ENCODE measurements at places on chromosomes 1 and 21.

GRCh38 chr1:231639819-231640218, 13.2 kb downstream of the DISC1 start:
- no peak for DNase-seq

DNA sequence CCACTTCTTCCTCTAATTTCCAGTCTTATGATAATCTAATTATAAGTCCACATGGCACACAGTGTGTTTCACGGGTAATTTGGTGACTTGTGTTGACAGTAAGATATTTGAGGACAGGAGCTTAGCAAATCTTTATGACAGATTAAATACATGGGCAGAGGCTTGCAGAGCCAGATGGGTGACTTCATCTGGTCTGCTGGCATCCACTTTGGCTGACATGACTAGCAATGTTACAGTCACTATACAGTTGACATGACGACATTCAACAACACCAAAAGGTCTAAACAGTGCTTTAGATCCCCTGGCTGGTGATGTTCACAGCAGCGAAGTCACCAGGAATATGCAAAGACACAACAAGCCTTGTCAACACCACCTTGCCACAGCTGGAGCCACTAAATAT, 147.2 kb downstream of the ETS2 start:
- DNase-seq, result no peak

DNA sequence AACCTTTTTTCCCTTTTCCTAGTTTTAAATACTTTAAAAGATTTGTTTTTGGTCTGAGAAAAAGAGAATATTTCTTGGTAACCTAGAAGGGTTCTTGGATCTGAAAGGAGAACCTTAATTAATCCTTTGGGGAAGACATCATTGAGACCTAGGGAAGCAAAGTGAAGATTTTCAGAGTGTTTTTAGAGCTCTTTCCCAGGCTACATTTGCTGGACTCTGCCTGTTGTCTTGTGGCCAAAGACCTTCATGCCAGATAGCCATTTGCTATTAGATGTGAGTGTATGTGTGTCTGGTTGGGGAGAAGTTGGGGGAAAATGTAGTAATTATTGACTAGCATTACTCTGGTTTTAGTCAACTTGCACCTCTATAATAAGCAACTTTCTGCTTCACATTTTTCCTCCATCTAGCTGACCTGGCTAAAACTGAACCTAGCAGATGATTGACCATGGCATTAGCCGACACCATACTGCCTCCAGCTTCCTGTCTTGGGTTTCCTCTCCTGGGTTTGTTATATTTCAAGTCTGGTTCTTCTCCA, 239.1 kb downstream of the USP25 start:
- DNase-seq, result no peak

DNA sequence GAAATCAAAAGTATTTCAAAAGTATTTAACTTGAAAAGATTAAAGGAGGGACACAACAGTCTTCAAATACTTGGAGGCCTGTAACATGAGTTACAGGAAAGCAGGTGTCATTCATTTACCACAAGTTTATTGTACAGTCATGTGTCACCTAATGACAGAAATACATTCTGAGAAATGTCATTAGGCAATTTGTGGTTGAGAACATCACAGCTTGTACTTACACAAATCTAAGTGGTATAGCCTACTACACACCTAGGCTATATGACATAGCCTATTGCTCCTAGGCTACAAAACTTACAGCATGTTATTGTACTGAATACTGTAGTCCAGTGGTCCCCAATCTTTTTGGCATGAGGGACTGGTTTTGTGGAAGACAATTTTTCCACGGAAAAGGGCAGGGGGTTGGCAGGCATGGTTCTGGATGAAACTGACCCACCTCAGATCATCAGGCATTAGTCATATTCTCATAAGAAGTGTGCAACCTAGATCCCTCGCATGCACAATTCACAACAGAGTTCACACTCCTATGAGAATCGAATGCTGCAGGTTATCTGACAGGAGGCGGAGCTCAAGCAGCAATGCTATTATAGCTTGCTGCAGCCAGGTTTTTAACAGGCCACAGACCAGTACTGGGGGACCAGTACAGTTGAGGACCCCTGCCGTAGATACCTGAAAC, 25.0 kb upstream of the PHTF1 start:
- no peak for DNase-seq

GRCh38 chr1:105243411-105243810, 1493.7 kb downstream of the AMY1C start:
- no peak for DNase-seq

GRCh38 chr1:2299131-2299627, 71.1 kb downstream of the SKI start:
- DNase-seq, result no peak

DNA sequence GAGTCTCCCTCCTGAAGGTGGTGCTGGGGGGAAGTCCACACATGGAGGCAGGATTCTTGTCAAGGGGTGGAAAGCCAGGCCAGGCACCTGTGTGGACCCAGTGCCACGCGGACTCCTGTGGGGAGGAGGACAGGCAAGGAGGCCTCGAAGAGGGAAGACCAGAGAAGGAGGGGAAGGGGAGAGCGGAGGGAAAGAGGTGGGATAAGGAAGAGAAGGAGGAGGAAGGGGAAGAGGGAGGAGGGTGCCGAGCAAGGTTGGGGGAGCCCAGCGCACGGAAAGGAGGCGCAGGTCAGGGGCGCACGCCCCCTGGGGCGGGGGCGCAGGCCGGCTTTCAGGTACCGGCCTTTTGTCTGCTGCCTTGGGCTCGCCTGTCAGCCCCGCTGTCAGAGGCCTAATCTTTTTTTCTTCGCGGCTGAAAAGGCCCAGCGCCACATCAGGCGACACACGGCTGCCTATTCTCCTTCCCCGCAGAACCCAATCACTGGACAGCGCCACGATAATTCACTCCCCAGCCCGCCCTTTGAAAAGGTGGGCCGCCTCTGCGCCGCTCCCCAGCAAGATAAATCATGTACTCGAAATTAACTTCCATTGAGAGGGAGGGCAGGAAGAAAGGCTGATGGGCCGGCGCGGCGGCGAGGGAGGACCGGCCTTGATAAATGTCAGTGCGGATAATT, 42.5 kb downstream of the PRDM16 start:
- no peak for DNase-seq

DNA sequence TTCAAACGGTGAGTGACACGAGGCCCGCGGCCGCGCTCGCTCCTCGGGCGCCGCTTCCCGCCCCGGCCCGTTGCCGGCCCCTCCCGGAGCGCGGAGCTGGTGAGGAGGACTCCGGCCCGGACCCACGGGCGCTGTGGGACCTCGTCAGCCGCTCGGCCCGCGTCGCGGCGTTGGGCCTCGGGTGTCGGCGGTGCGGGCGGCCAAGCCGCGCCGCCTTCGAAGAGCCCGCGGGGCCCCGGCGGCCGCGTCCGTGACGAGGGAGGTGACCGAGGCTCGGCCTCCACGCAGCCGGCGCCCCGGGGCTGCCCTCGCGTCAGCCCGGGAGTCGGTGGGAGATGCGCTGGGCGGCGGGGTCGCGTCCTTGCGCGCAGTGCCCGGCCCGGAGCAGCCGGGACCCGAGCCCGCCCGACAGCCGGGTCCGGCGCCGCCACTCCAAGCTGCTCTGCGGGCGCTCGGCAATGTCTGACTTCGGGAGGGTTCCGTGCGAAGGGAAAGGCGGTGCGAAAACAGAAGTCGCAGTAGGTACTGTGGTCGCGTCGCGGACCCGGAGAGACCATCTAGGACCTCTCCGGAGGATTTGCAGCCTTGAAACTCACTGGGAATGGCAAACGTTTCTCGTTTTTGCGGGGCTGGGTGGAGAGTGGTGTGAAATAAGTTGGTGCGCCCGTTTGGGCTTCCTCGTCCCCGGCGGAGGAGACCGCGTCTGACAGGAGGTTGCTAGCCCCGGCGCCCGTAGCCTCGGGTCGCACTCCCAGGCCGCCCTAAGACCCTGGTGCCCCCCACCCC, 829 bp downstream of the SPEN start:
- DNase-seq, result no peak

DNA sequence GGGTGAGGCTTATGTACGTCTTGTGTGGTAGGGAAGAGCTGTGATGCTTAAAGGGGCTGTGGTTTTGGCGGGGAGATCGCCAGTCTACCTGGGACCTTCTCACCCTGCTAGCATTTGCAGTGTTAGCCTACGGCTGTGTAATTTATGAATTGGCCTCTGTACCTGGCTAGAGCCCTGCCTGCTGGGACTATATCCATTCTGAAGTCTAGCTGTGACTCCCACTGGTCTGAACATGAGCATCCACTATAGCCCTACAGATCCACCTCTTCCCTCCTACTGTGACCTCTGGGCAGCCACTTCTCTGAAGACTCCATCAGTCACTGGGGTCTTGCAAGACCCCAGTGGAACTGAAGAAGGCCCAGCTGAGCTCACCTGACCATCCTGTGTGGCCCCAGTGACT, 73.7 kb downstream of the MT1HL1 start:
- DNase-seq, result no peak

GRCh38 chr1:35499231-35499630, 58.0 kb downstream of the KIAA0319L start:
- no peak for DNase-seq

- DNase-seq, result no peak
Measured at GRCh38 chr1:153431002-153431401, 14.7 kb downstream of the S100A7A start.

- DNase-seq, result no peak
Measured at GRCh38 chr1:230349020-230349393, 77.1 kb downstream of the PGBD5 start.

GRCh38 chr1:213163278-213163711, 112.3 kb downstream of the RPS6KC1 start:
- DNase-seq, result no peak

- DNase-seq, result no peak
Measured at GRCh38 chr1:110549831-110550230, 30.9 kb upstream of the KCNA10 start.

- no peak for DNase-seq
Measured at GRCh38 chr1:171730052-171730451, 11.8 kb downstream of the VAMP4 start.

DNA sequence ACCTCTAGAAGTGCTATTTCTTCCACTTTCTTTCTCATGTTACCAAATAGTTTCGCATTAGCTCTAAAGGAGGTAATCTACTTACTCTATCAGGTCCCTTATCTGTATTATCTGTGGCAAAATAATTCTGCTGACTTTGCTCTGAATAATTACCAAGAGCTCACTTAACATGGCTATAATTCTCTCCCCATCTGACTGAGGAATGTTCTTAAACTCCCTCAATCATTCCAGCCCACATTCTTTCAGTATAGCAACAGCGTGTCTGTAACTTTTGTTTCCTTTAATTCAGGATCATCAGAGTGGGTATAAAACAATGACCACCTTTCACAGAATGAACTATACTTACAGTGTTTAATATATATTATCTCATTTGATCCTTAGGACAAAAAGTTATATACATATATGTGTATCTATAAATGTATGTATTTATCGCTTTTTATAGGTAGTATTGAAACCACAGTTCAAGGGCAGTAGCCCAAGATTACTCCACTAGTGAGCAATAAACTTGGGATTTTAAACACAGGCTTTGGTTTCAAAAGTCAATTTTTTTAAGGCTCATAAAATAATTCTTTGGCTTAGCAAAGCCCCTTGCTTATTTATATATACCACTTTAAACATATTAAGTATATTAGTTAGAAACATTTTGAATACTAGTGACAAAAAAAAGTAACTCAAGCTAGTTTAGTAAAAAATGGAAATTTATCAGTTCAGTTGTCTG, 36.1 kb upstream of the ST6GALNAC3 start:
- no peak for DNase-seq

DNA sequence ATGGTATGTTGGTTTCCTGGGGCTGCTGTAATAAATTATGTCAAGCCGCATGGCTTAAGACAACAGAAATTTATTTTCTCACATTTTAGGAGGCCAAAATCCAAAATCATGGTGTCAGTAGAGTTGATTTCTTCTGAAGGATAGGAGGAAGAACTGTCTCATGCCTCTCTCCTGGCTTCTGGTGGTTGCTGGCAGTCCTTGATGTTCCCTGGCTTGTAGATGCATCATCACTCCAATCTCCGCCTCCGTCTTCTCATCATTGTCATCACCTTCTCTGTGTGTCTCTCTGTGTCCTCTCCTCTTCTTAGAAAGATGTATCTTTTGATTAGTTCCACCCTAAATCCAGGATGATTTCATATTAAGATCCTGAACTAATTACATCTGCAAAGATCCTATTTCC, 124.7 kb upstream of the CTTNBP2NL start:
- DNase-seq, result no peak

DNA sequence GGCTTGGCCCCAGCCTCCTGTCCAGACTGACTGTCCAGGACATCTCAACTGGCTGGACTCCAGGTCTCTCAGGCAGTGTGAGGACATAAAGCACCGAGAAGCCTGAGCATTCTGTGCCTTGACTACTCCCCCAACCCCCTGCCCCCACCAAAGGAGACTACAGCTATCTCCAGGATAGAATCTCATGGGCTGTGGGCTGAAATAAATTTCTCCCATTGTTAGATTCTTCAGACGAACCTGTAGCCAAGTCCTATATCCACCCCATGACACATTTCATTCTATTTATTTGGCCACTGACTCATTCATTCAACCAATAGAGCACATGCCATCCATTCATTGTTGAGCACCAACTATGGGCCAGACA, 11.4 kb downstream of the VWA5B1 start:
- DNase-seq, result no peak

DNA sequence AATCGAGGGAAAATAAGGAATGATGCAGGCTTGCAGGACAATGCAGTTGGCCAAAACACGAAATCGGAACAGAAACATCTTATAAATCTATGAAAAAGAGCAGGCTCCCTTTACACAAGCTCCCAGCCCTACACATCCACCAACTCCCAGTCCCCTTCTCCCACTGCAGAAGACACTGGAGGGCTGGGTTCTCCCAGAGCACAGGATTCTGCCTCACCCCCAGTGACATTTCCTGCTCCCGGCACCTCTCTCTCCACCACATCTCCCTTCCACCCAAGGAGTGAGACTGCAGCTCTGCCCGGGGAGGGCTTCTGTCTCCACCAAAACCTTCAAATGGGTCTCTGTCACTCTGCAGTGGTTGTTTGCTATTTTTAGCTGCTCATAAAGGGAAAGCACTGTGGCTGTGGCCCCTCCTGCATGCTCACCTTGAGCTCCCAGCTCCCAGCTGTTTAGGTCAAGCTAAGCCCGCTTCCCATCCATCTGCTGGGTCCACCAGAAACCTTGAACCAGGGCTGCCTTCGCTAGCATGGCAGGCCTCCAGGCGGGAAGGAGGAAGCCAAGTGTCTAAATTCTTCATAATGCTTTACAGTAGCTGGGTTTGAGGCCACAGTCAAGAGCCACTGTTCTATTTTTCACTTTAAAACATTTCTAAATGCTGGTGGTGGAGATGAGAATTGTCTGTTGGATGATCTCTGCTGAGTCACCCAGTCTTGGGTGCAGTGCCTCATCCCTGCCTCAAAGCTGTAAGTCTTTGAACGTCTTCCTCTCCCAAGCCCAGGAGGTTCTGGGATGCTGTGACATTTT, 3.3 kb upstream of the C2CD2 start:
- no peak for DNase-seq

- no peak for DNase-seq
Measured at GRCh38 chr1:248851390-248851789, 7.5 kb downstream of the ZNF692 start.

DNA sequence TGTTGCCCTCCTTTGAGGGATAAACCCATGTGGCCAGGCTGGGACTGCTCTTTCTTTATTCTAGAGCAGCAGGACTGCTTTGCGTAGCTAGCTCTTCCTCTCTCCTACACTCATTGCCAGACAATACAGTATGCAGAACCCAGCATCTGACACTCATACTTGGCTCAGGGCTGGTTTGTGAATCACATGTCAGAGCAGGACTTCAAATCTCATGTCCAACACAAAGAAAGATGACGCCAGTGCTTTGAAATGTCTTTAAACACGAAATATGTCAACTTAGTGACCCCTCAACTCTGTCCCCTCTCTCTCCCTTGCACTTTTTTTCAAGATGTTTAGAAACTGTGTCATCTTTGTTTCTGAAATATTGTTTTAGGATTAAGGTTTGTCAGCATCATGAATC, 135.0 kb downstream of the TGFB2 start:
- no peak for DNase-seq
